ENCODE measurements at places on chromosomes 1 and 21.

GRCh38 chr1:28272215-28272852 is 13.0 kb downstream of the SESN2 start:
- no peak for DNase-seq

DNA sequence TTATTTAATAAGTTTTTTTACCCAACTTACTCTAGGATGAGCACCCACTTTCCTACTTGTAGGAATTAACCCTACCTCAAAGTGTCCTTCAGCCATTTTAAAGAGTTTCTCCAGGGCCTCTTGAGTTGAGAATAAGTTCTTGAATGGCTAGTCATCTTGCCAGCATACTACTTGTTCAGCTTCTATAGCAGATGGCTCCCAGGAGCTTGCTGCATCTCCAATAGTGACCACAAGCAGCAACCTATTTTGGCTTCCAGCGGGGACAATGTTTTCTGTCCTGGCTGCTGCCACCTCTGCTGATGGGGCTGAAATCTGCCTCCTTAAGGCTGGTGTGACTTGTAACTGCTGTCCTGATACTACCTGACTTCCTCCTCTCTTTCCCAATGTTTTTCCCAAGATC is 20.8 kb upstream of the PIK3R3 start:
- DNase-seq: no peak

- no peak for DNase-seq
Measured at GRCh38 chr1:159209061-159209460, 4.4 kb downstream of the ACKR1 start.

DNA sequence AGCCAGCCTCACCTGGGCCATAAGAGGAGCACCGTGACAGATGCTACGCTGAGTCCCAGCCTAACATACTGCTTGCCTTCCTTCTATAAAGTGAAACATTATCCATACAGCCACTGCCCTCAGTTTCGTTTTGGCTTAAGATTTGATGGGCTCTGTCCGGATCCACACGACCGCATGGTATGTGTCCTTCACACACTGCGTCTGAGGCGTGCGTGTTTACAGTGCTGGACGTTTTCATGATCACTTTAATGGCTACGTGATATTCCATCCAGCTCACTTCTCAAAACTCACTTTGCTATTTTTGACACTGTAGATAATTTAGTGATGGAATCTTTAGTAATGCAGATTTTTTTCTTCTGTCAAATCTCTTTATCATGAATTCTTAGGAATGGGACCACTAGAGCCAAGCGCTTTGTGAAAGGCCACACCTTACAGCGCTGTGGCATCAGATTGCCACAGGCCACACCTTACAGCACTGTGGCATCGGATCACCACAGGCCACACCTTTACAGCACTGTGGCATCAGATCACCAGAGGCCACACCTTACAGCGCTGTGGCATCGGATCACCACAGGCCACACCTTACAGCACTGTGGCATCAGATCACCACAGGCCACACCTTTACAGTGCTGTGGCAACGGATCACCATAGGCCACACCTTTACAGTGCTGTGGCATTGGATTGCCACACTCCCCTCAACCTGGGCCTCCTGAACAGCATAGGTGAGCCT is 47.1 kb downstream of the PRDM15 start:
- no peak for DNase-seq

DNA sequence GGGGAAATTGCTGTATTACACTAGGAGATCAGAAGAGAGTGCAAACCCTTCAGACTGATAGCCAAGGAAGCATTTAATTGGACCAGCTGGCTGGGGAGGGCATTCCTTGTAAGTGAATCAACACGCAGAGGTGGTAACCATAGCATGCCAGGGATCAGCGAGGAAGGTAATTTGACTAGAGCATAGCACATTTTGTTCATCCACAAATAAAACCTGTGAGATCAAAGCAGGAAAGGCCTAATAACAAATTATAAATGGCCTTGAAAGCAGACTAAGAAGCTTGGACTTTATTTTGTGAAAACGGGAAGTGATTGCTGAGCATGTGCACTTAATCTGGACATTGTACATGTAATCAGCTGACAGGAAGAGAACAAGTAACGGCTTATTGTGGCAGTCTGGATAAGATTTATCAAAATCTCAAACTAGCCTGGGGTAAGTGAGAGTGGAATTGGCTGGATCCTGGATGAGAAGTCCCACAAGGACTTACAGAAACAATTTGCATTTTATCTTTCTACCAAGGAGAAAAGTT is 11.7 kb upstream of the CD55 start:
- DNase-seq: peak; percentile 39

- DNase-seq: no peak
Measured at GRCh38 chr1:22854688-22855565, 117.7 kb downstream of the LACTBL1 start.

- no peak for DNase-seq
Measured at GRCh38 chr1:61445269-61445825, 279.6 kb downstream of the TM2D1 start.

GRCh38 chr1:11885916-11886315 is 27.2 kb upstream of the NPPB start:
- no peak for DNase-seq

GRCh38 chr1:6262555-6263420 is 1.9 kb upstream of the GPR153 start:
- no peak for DNase-seq

DNA sequence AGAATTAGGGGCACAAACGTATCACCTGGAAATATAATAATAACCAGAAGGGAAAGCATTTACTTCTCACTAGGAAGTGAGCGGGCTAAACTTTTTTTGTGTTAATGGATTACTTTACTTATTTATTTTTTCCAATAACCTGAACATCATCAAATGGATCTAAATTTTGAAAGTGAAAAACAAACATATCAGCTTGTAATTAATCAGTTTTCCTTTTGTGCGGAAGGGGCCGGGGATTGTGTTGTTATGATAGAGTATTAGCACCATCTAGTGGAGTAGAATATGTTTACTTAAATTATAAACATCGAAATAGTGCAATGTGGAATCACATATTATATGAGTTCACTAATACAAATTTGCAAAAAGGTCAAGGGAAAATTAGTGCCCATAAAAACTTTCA is 9.0 kb downstream of the CFH start:
- DNase-seq: no peak

Data from HepG2 (cell line).